T-helper 17 cell (primary cell): ENCODE measurements at places on chromosomes 1 and 21.

DNA sequence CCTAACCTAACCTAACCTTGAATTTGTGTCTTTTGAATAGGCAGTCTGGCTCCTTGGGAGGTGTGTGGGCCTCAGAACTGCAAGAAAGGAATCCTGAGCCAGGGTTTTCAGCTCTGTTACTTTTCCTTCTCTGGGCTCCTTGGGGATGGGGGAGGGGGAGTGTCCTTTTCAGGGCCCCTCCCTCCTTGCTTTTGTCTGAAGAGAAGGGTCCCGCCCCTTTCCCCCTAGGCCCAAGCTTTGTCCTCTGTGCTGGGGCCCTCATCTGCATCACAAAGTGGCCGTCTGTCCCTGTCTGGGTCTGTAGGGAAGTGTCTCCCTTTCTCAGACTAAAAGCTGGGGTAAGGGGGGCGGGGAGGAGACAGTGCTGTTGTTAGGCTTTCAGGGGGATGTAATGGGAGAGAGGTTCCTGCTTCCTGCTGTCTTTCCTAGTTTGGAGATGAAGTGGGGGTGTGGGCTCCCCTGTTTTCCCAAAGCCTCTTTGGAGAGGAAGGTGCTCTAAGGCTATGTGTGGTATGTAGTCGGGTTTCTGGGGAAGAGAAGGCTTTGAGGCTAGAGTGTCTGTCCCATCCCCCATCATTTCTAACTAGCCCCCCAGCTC is 3.1 kb downstream of the AGO1 start:
- no peak for DNase-seq

DNA sequence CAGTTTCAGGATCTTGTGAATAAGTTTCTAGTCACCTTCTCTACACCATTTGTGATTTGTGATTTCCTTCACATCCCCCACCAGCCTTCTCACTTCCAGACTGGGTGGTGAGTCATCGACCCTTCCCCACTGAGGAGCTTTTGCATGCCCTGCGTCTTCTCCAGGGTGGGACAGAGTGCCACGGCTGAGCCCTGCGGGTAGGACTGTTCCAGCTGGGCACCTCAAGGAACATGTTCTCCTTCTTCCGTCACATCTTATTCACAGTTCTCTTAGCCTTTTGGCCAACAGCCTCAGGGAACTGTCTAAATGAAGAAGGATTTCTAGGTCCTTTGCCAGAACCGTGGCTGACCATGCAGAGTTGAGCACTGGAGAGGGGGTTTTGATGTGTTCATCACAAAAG is 116.5 kb downstream of the TMEM53 start:
- DNase-seq, result no peak

DNA sequence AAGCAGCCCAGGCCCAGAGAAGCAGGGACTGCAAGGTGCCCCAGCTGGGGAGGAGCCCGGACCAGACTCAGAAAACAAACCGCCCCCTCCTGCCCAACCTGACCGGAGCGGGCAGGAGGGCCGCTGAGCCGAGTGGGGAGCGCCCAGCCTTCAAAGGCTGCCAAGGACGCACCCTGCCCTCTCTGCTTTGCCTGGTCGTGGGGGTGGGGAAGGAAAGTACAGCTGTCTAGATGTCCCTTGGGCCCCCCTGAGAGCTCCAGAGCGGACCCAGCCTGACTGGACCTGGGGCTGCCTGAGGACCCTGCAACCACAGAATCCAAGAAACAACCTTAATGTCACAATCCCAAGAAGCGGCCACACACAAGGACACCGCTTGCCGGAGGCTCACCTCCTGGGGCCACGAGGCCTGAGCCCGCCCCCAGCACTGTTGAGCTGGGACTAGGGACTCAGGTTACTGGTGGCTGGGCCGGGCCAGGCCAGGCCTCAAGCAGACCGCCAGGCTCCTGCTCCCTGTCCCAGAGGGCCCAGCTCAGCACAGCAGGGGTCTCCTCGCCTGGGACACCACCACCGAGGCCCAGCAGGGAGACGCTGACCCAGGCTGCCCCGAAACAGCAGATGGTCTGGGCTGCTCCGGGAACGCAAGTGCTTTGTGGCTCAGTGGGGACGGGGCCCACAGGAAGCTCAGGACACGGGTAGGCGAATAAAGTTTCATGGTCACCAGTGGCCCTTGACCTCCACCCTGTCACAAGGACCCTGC is 1.4 kb downstream of the DVL1 start:
- DNase-seq, result no peak

GRCh38 chr1:62573675-62574074 is 23.6 kb upstream of the ANGPTL3 start:
- no peak for DNase-seq

DNA sequence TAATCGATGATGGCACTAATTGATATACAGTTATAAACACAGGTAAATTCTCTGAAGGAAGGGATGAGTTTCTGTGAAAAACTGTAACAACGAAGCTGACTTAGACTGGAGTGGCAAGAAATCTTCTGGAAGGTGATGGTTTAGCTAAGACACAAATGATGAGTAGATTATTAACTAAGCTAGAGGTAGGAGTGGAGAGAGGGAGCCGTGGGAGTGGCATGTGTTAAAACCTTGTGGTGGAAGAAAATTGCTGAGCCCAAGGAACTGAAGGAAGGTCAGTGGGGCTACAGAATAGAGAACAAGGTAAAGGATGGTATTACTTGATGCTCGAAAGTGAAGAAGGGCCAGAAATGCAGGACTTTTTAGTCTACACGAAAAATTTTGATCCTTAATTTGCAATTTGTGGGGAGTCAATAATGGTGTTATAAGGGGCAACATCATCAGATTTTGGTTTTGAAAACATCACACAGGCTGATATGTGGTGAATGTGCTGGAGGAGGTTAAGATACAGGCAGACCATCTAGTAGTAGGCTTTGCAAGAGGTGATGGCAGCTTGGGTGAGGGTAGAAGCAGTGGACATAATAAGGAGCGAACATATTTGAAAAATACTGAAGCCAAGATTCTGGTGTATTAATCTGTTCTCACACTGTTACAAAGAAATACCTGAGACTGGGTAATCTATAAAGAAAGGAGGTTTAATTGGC is 93.8 kb downstream of the S1PR1 start:
- no peak for DNase-seq

- DNase-seq, result no peak
Observed at GRCh38 chr1:1758692-1759455, 19.4 kb downstream of the NADK start.

GRCh38 chr1:52281518-52281917 is 84.5 kb downstream of the CC2D1B start:
- no peak for DNase-seq

DNA sequence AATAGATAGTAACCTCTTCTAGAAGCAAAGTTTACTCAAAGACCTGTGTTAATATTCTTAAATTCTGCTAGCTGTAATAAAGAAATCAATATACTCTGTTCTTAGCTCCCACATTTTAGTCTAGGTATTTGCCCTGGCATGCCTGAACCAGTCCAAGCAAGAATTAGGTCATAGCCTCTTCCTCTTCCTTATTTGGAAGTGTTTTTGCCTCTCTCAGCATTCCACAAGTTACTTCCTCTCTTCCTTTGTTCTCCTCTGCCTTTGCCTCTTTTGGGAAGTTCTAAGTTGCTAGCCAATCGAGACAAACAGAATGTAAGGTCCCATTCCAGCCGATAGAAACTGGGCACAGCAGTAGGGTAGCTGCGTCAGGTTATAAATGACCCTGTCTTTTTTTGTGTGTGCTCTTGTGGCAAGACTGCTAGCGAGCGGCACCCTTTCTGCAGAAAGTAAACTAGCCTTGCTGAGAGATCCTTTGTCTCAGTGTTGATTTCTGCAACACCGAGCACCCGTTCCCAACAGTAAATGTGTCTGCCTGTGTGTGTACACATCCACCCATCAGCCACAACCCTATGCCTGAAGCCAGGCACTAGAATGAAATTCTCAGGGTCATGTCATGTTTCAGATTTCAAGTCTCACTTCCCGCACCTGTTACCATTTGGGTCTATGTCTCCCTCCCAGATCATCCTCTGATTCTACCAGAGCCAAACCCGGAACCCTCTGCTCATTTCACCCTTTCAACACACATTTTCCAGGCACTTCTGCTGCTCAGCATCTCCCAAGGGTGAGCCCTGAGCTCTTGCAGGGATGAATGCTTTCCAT is 37.5 kb downstream of the LRRC3 start:
- DNase-seq, result no peak

GRCh38 chr1:25183126-25183980 is 48.9 kb downstream of the SYF2 start:
- DNase-seq, result no peak

GRCh38 chr1:160293020-160293968 is 8.4 kb upstream of the PEX19 start:
- no peak for DNase-seq

DNA sequence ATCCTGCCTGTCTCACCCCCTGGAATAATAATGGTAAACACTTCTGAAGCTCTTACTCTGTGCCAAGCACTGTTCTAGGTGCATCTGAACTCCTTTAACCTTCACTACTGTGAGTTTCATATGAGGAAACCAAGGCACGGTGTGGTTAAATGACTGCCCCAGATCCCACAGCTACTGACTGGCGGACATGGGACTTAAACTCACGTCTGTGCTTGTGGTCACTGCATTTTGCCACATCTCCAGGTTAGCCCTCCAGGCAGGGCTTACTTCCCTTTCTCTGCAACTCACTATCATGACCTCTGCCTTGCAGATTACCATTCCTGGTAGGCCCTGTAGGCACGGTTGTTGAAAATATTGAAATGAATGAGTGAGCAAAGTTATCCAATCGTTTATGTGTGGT is 83.4 kb downstream of the ADSS2 start:
- no peak for DNase-seq

DNA sequence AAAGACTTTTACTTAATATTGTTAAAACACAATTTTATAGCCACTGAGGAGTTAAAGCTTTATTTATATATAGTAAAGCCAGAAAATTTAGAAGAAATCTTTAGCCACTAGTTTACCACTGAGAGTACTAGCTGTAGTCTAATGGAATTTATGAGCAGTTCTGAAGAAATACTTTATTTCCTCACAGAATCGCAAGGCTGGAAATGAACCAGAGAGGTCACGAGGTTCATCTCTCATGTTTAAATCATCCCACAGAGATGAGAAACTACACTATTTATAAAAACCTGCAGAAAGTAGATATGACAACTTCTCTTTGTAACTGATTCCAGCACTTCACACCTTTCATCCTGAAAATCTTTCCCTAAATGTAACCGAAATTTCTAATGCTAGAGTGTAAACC is 26.0 kb downstream of the ADGRL4 start:
- DNase-seq, result no peak

DNA sequence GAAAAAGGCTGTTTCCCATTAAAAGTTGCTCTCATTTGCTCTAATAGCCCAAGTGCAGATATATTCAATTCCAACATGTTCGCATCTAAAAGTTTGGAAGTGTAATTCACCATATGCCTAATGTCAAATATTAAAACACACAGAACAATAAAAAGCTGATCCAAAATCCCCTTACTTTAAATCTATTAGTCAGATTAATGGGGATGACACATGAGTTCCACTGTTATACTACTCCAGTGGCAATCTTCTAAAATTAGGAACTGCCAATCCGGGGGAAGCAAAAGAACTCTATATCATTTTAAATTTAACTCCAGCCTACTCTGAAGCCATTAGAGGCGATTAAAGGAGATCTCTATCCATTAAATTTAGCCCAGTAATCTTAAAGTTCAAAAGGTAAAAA is 317.1 kb downstream of the NTNG1 start:
- no peak for DNase-seq

DNA sequence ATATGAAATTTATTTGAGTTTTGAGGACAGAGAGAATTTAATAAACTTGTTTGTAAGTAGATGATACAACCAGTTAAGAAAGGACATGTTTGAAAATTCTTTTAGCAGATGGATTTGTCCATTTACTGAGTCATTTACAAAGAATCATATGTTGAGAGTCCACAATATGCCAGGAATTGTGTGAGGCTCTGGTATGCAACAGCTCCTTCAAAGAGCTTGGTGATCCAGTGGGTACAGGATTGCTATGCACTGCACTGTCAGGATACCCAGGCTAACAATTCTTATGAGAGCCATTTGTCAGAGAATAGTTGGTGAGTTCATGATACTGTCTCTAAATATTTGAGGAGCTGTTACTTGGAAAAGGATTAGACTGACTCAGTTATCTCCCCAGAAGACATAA is 11.0 kb downstream of the DNM3 start:
- no peak for DNase-seq

DNA sequence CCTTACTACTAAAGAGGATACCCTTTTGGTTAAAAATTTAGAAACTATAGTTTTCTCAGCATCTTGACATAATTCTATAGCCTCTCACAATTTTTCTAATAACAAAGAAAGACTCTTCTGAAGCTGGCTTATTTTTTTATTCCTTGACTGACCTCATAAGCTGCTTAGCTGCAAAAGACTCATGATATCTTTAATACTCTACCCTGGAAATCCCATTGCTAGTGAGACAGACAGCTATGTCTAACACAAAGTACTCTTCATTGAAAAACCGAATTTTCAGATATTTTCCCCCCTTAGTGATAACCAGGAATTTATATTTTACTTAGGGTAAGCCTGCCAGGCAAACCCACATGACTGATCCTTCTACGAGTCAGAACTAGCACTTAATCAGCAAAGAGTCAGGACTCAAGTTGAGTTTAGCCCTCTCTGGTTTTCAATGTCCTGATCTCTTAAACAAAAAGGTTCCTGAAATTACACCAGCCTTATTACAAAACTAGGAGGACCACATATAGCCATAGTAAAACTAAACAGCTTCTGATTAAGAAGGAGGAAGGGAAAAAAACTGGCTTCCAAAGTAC is 56.9 kb downstream of the ENAH start:
- DNase-seq, result no peak

DNA sequence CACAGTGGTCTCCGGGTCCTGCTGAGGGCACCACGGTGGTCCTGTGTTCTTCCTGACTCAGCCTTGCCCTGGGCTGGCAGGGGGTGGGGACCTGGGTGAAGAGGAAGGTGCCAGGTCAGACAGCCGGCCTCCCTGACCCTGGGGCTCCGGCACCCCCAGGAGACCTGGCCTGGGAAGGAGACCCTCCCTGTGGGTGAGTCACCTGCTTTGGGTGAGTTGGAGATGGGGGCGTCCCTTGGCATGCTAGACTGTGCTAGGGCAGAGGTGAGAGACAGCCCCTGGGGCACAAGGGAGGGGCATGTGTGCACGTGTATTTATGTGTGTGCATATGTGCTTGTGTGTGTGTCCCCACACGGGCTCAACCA is 23.4 kb downstream of the SPSB1 start:
- DNase-seq, result no peak

- no peak for DNase-seq
Observed at GRCh38 chr1:198102454-198102827, 54.4 kb upstream of the NEK7 start.

DNA sequence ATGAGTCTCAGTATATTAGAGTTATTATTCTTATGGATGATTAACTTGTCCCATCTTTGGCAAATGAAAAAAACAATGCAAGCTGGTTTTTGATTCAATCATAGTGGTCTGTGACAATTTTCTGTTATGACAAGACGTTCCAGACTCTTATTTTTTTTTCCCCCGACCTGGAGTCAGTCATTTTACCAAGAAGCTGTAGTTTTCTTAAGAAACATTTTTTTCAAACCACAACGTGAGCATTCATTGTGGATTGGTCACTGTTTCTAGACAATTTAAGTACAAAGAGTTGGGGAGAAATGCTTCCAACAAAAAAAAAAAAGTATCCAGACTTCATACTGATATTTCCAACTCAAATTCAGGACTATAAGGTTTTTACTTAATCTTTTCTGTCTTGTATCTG is 8.0 kb upstream of the ANGPTL3 start:
- DNase-seq, result no peak
